ENCODE measurements at places on chromosomes 3 and 15.

DNA sequence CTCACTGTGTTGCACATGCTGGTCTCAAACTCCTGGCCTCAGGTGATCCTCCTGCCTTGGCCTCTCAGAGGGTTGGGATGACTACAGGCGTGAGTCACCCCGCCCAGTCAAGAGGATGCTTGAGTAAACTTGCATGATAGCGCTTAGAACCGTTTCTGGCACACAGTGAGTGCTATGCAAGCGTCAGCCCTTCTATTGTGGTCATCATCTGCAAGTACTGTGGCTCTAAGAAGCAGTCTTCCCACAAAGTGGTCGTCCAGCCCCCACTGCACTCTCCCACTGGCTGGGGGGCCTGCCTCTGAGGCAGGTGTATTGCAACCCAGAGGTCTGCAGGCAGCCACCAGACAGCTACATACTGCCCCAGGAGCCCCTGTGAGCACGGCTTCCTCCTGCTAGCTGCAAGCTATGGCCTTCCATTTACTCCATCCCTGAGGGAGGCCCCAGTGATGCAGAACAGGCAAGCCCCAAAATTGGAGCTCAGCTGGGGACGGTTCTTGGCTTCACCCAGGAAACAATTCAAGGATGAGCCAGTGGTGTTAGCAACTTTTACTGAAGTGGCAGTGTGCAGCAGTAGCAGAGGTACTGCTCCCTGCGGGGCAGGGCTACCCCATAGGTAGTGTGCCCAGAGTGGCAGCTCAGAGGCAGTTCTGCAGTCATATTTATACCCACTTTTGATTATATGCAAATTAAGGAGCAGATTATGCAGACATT is 95.4 kb downstream of the LSM3 start:
- no peak for DNase-seq

GRCh38 chr3:172315401-172316091 is 132.7 kb downstream of the GHSR start:
- no peak for DNase-seq

- no peak for DNase-seq
These were observed 43.5 kb upstream of the NTRK3 start for GRCh38 chr15:88300089-88300488.

- DNase-seq, result no peak
These were observed 61.8 kb downstream of the RUBCN start for GRCh38 chr3:197674741-197675562.
